ENCODE measurements at places on chromosomes 6 and 20. TPM values are rescaled to one million over a fixed set of nuclear protein-coding genes. Genes with fewer than 3 reads are reported as not detected.

- DNase-seq, result no peak
Measured at GRCh38 chr6:111210194-111210728, 123.0 kb downstream of the SLC16A10 start.

GRCh38 chr6:8100159-8100854 lies 2.0 kb downstream of the EEF1E1 start:
- DNase-seq, result no peak

DNA sequence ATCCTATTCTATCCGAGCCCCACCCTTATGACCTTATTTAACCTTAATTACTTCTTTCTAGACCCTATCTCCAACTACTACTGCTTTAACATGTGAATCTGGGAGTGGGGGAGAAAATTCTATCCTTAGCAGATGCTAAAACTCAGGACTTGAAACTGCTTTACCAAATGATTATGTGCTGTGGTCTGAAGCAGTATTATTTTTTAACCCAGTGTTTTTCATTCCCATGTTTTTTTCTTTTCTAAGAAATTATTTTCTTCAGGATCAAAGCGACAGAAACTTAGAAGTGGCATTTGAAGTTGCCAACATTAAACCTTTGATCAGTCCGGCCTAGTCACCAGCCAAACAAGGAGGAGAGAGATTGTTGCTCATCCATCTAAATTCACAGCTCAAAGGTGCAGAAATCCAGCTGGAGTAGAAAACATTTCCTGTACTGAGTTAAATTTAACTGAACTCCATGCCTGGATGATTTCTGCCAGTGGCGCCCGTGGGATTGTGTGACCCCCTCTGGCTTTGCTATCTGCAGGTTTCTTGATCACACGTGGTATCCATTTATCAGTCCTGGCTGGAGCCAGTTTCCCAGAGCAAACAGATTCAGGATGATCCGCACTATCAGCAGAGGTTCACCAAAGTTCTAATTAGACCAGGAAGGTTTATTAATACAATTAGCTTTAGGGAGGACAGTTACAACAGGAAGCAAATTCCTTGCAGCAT lies 300.5 kb downstream of the PLCB1 start:
- no peak for DNase-seq

DNA sequence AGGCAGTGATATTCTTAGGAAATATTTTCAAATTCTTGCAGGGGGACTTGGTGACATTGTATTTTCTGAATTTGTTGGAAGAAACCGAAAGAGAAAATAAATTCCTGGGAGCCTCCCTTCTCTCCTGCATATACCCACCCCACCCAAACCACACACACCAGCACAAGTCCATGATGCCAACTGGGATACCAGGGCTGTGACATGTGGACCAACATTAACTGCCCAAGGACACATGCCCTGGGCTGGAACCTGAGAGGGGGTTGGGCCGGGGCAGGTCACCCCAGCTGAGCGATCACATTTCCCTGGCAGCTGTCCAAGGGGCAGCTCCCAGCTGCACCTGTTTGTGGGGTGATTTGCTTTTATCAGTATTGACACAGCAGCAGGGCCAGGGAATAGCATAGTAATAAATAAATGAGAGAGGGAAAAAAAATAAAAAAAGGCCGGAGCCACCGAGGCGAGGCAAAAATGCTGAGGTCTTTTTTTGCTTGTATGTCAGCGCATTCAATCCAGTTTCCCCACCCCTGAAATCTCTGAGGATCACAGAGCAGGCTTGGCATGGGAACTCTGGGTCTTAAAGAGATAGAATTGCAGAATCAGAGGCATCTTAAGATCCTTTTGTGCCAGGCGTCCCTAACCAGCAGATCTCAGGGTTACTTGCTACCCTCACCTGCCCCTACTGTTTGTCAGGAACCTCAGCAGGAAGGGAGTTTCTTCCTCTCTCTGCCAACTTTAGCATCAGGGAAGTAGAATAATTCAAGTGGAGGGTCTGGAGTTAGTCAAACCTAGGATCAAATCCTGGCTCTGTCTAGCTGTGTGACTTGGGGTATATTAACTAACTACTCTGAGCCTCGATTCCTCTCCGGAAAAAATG lies 66.5 kb upstream of the PIM1 start:
- DNase-seq, result no peak

DNA sequence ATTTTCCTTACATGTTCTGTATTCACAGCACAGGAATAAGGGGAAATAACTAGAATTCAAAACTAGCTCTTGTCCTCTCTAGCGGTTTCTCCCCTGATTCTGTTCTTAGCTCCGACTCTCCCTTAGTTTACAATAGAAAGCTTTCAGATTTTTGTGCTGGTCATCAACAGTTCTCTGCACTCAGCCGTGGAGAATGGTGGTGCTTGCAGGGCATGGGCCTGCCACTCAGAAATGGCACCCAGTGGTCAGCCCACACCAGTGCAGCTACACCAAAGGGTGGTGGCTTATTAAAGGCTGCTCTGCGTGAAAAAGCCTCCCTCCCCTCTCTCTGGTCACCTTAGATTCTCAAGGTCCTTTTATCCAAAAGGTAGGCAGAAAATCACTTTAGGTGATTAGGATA lies 123.5 kb downstream of the SASH1 start:
- DNase-seq, result no peak

DNA sequence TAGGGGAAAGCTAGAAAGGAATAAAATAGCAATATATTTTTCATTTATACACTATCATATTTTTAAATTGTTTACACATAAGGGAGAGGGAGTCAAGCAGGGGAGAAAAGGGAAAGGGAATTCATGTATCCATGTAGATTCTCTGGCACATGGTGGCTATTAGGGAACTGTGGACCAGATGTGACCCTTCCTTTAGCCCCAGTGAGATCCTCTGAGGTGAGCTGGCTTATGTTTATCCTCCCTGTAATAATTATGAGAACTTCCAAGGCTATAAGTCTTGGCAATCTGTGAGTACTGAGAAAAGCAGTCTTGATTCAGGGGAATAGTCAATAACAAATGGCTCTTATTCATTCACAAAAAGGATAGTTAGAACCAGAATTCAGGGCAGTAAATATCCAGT lies 42.6 kb downstream of the TSBP1 start:
- no peak for DNase-seq

DNA sequence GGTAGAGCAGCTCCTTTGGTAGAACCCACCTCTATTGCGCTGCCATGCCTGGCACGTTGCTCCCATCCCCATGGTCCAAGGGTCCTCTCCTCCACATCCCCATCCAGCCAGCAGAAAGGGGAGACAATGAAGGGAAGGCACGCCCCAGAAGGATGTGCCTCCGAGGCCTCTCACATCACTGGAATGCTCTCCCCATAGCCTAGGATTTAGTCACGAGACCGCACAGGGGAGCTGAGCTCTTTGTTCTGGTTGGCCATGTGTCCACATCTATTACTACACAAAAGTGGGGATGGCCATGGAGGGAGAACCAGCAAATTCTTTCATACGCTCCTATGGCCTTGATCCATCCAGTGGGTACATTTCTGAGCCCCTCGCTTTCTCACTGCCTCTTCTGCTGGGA lies 60.5 kb upstream of the SALL4 start:
- no peak for DNase-seq

- no peak for DNase-seq
Measured at GRCh38 chr6:168536665-168537539, 95.9 kb downstream of the SMOC2 start.

DNA sequence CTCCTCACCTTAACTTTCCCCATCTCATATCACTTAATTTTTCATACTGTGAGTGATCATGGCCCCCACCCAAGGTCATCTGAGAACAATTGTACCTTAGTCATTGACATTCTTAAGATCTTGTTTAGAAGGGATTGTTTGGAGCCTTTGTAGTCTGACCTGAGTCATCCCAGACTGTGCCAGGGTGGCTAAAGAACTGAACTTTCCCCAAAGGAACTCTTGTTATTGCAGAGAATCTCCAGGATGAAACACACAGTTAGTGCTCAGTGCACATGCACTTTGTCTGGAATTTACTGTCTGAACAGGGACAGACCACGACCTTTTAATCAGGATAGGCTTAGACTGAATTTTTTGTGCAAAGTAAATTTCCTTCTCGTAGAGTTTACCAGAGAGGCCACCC lies 112.6 kb upstream of the CCN2 start:
- DNase-seq, result no peak

DNA sequence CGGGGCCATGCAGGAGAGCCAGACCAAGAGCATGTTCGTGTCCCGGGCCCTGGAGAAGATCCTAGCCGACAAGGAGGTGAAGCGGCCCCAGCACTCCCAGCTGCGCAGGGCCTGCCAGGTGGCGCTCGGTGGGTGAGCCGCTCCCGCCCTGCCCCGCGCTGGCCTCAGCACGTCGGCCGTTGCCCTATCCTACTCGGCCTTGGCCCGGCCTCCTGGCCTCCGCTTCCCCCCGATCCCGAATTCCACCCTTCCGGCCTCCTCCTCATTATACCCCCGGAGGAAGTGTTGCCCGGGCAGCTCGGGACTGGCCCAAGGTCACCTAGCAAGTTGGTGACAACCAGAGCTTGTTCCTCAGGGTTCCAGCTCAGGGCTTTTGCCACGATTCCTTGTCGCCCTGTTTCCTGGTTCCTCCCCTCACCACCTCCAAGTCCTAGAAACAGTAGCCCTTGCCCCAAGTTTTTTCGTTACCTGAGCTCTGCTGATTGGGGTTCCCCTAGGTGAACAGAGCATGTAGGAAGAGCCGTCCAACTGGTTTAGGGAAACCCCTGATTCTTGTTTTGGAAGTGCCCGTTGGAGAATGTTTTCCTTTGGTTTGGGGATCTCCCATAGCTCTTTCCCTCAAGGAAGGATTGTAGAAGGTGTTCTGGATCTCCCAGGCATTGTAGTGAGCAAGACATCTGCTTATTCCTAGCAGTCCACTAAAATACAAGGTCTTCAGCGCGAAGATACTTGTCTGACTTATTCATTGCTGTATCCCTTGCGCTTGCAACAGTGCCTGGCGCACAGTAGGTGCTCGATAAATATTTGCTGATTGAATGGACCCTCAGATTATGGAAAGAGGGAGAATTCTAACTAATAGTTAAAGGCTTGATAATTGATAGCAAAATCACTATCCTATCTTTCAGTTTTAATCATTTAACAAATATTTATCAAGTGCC lies 641 bp downstream of the ARFGEF2 start:
- DNase-seq, result peak; percentile 6

DNA sequence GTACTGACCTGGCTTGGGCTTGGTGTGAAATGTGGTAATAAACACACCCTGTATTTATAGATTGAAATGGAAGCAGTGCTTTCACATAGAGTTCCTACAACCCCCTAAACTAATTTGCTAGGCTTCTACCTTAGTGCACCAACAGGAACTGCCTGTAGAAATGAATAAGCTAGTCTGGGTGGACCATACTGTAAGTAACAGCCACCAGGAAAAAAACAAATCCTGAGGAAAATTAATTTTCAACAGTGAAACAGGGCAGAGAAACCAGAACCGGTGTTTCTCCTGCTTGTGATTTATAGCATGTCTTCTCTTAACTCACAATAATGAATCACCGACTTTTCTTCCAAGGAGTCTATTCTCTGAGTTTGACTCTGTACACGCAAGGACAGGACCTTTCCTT lies 184.8 kb upstream of the HDAC2 start:
- DNase-seq, result no peak

- DNase-seq, result no peak
Measured at GRCh38 chr20:48812600-48813445, 15.0 kb downstream of the PREX1 start.

- no peak for DNase-seq
Measured at GRCh38 chr6:4178737-4179333, 43.5 kb upstream of the ECI2 start.

DNA sequence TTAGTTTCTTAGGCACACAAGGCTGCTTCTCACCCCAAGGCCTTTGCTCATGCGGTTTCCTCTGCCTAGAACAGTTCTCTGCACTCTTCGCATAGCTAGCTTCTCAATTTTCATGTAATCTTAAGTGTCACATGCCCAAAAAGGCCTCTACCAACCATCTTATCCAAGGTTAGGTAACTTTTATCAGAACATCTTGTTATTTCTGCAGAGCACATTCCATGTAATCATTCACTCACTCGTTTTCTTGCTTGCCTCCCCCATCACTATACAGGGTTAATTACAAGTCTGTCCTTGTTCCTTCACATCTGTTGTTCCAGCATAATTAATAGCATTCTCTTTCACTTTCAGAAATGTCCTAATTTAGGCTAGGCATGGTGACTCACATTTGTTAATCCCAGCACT lies 53.8 kb downstream of the NCOA6 start:
- no peak for DNase-seq

DNA sequence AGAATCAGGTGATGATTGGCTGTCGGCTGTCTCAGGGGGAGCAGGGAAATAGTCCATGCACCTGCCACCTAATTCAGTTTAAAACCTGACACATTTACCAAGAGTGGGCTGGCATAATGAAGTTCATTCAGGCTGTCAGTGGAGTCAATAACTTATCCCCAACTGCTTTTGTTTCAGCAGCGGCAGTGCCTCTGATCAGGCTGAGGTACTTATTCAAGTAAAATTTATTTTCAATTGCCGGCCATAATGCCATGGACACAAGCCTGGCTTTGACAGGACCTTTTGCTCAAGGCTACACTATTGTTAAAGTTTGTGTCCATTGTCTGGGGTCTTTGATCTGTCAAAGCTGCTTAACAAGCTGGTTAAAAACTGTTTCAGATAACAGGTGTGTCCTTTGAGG lies 20.6 kb downstream of the OLIG3 start:
- DNase-seq, result no peak

DNA sequence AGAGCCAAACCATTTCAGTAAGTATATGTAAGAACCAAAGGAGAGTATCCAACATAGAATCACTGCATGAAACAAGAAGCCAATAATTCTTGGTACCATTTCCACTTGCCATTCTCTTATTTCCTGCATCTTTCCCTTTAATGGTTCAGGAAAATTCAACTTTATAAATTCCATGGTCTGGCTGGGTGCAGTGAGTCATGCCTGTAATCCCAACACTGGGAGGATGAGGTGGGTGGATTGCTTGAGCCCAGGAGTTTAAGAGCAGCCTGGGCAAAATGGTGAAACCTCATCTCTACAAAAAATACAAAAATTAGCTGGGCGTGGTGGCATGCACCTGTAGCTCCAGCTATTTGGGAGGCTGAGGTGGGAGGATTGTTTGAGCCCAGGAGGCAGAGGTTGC lies 21.2 kb downstream of the NHLRC1 start:
- no peak for DNase-seq

- no peak for DNase-seq
Measured at GRCh38 chr6:17120019-17120418, 18.2 kb downstream of the STMND1 start.

The KHDRBS2 gene
- not detected for total RNA-seq

The GLP1R gene
- total RNA-seq, result 0.08 TPM

The NRSN1 gene
- not detected for total RNA-seq

The SLC22A16 gene
- not detected for total RNA-seq

The TNFRSF21 gene
- 4.8 TPM for total RNA-seq

The BMP7 gene
- not detected for total RNA-seq

The CST4 gene
- total RNA-seq, result not detected

The SNRPB gene
- 744 TPM for total RNA-seq

The PLN gene
- total RNA-seq, result not detected

The LY86 gene
- not detected for total RNA-seq

The BTBD3 gene
- total RNA-seq, result 4.9 TPM

The BICRAL gene
- 8.5 TPM for total RNA-seq

The MAP7 gene
- total RNA-seq, result 1.3 TPM

The BEND6 gene
- 0.05 TPM for total RNA-seq

The CCR6 gene
- 8.8 TPM for total RNA-seq

All from activated T-cell treated with anti-CD3 and anti-CD28 coated beads, Interleukin-2, amount 50 U/mL, for 4 hours (primary cell).